CD4-positive, alpha-beta T cell treated with Interleukin-4 for 1 hour (primary cell): ENCODE measurements at places on chromosomes 7 and 10.

DNA sequence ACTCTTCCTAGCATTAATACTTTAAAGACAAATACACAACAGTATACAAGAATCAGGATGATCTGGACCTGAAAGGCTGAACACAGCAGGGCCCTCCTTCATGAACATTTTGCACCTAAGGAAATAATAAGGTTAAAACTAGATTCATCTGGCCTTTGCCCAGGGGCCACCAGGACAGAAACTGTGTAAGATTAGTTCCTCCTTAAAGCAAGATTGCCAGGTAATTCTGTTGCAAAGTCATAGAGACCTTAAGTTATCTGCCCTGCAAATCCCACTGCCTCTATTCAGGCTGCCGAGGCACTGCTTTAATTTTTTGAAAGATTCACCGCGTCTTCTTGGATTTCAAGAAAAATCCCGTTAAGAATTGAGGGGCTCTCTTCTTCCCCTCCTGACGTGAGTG is 1.6 kb upstream of the KIAA1217 start:
- DNase-seq, result no peak

- no peak for DNase-seq
Observed at GRCh38 chr7:73985737-73986141, 42.2 kb upstream of the ELN start.

DNA sequence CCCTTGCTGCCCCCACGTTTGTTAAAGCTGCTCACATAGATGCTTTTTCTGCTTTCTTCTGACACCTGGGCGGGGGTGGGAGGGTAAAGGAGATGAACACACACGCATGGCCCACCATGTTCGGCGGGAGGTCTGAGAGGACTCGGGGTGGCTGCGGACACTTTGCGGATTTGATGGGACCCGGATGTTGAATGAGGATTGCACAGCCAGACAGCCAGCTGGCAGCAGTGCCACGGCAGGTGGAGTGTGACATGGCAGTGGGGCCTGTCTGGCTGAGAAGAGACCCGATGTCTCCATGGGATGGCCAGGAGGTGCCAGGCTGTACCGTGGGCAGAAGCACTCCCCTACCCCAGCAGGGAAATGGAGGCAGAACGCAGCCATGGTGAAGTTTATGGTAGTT is 31.2 kb downstream of the PPP2R2D start:
- no peak for DNase-seq

DNA sequence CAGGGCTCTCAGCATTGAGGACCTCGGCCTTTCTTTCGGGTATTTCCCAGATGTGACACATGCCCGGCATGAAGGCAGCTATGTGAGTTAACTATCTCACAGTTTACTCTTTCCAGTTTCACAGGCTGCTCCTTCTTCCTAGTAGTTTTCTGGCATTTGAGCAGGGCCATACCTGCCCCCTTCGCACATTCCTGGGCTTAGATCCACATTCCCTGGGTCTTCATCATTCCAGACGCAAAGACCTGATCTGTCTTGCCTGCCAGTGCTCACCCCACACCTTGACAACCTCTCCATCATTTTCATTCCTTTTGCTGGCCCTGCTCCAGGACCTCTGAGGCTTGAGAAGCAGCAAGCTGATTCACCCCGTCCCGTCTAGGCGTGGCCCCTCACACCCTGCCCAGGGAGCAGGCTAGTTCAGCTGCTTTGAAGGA is 227.5 kb downstream of the WDR11 start:
- no peak for DNase-seq

DNA sequence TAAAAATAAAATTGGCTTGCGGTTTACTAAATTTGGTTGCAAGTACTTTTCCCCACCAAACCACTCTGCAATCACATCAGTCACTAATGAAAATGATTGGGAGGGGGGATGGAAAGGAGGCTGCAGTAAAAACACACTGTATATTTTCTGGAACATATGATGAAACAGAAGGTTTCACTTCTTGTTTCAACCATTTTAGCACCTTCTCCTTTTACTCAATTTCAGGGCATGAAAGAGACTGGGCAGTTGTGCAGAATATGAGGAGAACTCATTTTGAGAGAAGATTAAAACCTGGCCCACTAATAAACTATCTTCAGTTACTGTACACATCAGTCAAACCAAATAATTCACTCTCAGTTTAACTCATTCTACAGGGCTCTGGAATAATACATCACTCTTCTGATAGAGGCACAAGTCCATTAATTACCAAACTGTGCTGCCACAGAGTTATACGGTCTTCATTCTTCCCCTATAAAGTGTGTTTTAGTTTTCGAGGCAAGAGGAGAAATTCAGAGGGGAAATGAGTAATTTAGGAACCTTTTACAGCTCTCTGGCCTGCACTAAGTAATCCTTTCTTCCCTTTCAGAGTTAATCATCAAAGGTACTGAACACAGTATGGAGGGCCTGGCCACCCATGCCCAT is 25.5 kb downstream of the JAZF1 start:
- DNase-seq, result no peak

DNA sequence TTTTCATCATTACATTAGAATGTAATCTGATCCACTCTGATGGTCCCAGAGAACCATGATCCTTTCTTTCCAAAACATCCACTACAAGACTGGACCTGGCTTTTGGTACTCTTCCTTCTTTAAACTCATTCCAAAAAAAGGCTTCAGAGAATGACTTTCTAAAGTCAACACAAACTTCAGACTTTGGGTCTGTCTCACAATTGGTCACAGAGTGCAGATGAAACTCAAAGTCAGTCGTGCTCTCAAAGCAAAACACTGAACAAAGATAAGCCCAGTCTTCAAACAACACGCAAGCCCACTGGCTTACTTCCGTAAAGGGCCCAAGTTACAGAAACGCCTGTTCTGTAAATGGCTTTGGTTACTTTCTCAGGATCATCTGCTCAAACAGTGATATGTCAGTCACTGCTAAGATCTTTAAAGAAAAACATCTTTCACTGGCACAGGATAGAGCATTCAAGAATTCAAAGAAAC is 250.9 kb upstream of the MKLN1 start:
- DNase-seq, result no peak

DNA sequence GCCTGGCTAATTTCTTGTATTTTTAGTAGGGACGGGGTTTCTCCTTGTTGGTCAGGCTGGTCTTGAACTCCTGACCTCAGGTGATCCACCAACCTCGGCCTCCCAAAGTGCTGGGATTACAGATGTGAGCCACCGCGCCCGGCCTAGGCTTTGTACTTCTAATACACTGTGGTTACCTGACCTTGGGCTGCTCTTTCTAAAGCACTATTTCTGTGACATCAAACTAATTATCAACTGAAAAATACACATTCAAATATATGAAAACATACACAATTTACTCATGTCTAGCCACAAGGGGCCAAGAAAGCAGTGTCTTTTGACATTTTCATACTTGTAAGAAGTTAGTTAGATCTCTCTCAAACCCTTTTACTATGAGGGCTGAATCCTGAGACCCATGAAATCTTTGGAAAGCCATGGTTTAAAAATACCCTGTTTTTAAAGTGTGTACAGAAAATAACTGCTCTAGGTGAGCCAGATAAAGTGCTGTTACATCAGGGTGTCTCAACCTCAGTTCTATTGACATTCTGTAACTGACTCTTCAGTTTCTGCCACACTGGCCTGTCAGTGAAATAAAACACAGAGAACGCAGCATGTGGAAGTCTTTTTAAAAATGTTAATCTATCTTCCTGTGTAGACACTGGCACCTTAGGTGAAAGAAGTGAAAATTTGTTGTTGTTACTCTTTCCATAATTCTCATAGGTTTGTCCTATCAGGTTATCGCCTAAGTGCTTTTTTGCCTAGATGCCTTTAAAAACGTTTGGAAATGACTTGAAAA is 58.8 kb downstream of the CREM start:
- DNase-seq, result no peak

- no peak for DNase-seq
Observed at GRCh38 chr10:110275128-110275729, 29.5 kb downstream of the SMNDC1 start.

DNA sequence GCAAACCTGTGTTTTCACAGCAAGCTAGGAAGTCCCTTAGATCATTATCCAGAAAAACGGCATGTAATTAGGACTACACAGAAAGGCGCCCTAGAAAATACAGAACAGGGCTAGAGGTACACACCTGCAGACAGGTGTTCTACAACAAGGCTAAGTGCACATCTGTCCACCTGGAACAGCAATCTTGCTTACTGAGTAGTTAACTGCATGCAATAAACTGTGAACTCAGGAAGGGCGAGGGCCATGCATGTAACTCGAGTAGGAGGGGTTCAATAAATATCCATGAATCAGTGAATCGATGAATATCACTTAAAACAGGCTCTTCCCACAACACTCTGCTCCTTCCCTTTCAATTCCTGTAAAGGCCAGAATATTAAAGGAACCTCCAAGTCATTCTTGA is 22.0 kb downstream of the FAM171A1 start:
- no peak for DNase-seq

DNA sequence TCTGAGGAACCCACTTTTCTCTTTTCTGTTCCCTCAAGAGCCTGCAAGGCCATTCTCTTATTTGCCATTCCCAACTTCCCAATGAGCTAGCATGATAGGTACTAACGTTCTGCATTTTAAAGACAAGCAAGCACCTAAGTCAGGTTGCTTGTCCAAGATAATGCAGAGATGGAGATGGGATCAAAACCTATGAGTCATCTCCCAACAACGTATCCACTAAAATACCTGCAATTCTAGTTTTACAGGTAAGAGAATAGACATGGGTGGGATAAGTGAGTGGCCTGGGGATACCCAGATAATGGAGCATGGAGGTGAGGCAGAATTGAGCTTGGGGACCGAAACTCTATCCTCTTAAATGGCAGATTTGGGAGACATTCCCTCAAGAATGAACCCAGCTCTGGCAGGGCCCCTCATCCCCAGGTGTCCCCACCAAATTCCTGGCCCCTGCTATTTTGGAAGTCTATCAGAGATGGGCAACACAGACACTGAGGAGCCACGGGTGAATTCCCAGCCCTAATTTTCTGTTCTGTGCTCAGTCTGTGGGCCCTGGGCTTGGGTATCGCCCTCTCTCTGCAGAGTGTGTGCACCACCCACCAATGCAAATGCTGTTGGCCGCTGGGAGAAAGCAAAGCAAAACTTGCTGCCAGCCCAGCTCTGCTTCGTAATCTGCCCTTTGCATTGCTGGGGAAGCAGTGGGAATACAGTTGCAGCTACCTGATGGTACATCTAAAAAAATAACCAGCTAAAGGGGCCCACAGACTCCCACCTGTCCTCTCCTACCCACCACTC is 98.3 kb downstream of the KCNMA1 start:
- no peak for DNase-seq

DNA sequence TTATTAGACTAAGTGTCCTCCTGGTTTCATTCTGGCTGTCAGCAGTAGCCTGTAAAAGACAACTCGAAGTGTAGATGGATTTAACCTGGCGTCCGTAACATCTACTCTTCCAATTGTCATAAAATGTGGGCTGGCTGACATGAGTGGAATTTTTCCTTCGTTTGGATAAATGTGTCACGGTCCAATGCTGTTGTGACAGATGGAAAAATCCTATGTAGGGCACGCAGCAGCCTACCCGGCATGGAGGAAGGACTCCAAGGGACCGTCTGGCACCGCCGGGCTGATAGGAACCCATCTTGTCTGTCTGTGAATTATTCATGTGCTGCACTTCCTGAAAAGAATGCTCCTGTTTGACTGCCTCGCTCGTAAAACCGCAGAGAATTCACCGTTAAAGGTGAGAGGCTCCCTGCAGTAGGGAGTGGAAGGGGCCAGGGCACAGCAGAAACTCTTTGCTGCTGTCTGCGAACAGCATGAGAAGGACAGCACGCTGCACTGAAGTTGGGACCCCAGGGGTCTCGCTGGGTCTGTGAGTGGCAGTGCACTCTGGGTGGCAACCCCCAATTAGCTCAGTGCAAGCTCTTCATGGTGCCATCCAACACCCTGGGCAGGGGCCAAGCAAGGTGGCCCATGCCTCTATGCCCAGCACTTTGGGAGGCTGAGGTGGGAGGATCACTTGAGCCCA is 1.6 kb upstream of the ORAI2 start:
- DNase-seq, result peak; percentile 82

- DNase-seq, result peak; percentile 70
Observed at GRCh38 chr10:86536294-86536861, 14.8 kb upstream of the WAPL start.

DNA sequence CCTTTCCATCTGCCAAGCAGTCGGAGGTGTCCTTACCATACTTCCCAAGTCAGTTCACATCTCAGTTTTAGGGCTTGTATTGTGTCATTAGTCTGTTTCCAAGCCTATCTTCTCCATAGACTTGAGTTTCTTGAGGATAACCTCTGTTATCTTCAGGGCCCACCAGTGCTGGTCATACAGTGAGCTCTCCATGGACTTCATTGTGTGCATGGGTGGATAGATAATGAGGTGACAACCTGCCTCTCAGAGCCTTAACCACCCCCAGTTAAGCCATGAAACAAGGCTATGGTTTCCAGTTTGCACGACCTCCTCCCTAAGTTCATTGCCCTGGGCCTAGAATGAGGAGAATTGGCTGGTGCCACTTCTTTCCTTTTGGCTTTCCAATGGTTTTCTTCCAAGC is 38.5 kb upstream of the WAC start:
- no peak for DNase-seq

GRCh38 chr10:36141856-36142560 is 499.9 kb upstream of the FZD8 start:
- no peak for DNase-seq

DNA sequence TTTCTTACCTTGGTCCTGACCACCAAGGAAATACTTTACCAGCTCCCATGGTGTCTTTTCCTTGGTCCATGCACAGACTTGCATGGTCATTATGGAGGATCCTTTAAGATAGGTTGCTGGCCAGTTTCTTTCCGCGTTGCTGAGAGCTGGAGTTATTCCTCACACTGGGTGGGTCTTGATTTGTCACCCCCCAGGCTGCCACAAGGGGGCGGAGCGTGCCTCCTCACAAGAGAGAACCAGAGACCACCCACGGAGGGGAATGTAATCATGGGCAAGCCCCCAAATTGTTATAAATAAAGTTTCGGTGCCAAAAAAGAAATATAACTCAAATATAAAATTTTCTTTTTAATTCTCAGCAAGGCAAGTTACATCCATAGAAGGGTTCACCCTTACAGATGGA is 10.5 kb upstream of the TRIM24 start:
- DNase-seq, result peak; percentile 19

DNA sequence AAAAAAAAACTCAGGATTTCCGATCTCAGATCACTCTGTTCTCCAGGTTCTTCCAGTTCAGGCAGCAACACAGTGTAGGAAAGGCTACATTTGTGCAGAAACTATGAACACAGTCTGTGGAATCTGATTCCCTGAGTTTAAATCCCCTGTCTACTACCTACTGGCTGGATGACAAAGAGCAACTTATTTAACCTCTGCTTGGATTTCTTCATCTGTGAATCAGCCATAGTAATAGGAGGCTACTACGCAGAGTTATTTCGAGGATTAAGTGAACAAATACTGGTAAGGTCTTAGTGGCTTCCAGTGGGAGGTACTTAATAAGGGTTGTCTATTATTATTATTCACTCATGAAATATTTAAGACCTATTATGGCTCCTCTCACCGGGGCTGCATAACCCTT is 44.3 kb upstream of the PDCD4 start:
- no peak for DNase-seq

GRCh38 chr7:15130666-15131541 is 228.4 kb upstream of the DGKB start:
- no peak for DNase-seq

GRCh38 chr10:82228701-82229100 is 353.7 kb downstream of the NRG3 start:
- DNase-seq, result no peak

GRCh38 chr10:124688889-124689670 is 55.1 kb downstream of the FAM53B start:
- peak; percentile 77 for DNase-seq
